ENCODE measurements at places on chromosomes 3 and 15.

DNA sequence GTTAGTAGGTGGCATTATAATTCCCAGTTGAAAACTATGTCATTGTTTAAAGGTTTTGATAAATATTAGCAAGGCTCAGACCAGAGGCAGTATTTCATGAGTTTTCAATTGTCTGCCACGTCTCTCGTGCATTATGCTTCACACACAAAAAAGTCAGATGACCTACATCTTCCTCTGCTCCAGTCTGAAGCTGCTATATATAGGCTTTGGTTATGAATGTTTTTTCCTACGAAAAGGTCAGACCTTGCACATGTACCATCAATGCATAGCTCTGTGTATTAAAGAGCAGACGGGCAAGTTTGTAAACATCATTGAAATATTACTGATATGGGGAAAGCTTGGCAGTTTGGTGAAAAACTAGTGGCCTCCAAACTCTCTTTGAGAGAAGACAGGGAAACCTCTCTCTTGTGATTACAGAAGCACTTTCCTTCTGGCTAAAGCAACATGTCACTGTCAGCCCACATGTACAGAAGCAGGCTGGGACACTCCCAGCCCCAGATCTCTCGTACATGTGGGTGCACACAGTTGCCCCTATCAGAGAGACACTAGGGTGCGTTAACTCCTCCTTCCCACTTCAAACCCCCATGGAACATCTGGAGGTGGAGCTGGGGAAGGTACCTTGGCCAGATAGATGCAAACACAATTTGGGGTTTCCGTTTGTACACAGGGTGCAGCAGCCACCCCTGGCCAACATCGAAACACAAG lies 184.0 kb upstream of the BCL6 start:
- DNase-seq: no peak

DNA sequence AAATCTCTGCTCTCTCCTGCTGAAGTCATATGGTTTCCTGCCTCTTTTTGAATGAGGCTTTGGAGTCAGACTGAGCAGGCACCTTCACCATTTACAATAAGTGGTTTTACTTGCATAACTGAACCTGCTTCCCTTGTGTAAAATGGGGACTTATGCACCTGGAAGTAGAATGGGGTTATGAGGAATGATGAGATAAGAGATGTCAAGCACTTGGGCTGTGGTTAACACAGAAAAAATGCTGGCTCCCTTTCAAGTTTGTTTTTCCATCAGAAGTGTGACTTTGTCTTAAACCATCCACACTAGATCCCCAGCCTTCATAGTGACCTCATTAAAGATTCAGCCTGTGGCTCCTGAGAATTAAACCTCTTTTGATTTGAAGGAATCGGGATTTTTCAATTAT lies 5.2 kb downstream of the EXOSC7 start:
- no peak for DNase-seq

DNA sequence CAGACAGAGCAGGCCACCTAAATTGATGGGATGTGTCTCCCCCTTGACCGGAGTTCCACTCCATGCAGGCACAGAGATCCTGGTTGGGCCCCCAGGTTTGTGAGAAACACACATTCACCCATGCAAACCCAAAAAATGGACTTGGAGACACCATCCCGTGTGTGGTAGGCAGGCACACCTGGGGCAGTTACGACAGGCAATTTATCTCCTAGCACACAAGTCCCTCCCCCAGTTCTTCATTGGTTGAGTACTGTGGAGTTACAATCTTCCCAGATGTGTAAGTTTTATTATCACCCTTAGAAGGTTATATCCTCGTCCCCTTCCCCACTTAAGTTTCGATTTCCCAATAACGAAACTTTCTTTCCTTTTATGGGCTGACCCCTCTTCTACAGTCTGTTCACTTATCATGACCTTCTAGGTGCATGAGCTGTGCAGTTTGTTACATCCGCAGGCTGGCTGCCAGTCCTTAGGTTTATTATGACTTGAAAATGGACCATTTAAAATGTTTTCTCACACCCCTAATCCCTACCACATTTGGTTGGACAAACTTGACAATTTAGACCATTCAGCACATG lies 27.3 kb downstream of the ARL8B start:
- DNase-seq: no peak

DNA sequence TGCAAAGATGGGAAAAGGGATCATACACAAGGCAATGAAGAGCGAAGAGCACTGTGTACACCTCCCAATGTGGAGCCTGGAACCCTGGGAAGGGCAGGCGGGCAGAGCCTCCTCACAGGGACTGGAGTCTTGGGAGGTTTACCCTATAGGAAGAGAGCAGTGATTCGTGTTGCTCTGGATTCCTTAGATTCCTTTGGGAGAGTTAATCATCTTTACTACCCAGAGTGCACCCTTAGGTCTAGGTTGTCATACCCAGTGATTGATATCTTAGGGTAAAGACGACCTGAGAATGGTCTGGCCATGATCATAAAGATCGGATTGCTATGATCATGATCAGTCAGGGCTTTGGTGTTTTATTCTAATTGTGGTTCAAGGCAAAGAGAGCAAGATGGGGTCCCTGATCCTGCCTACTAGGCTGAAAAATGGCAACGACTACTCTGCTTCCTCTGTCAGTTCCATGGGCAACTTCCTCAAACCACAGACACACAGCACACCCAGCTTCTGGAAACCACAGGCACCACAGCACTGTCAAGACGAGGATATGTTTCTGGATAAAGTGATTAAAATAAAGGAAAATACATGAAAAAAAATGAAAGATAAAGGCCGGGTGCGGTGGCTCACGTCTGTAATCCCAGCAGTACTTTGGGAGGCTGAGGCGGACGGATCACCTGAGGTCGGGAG lies 20.4 kb upstream of the MAP6D1 start:
- peak; percentile 65 for DNase-seq

- DNase-seq: no peak
These were observed 47.5 kb downstream of the PTH1R start for GRCh38 chr3:46924921-46925584.

- DNase-seq: no peak
These were observed 3.9 kb upstream of the SAMD7 start for GRCh38 chr3:169907476-169907875.

- DNase-seq: peak; percentile 24
These were observed 5.8 kb downstream of the PRKCD start for GRCh38 chr3:53166781-53167291.

DNA sequence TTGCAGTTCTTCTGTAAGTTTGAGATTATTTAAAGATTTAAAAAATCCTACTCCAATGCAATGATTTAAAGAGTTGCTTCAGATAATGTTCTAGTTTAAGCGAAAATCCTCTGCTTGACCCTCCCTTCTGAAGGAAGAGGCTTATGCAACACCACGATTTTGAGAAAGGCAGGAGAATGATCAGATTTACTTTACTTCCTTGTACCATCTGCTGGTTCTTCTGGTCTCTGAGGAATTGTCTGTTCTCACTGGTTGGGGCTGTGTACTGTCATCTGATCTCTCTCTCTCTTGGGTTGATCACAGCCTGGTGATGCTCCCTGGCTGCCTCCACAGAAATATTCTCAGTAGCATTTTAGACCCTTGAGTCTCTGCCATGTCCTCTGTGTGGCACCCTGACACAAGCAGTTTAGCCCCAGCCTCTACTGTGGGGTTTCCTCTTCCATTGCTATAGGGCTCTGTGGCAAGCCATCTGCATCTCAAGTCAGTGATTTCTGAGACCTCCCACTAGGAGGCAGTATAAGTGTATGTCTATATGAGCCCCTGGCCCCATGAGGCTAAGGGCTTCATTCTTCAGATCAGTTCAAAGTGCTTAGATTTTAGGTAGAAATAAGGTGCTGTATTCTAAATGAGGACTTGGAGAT lies 50.8 kb upstream of the PLAAT1 start:
- no peak for DNase-seq

GRCh38 chr15:89352476-89352875 lies 17.9 kb upstream of the POLG start:
- no peak for DNase-seq

GRCh38 chr15:66269326-66270090 lies 16.0 kb upstream of the MEGF11 start:
- DNase-seq: peak; percentile 70

DNA sequence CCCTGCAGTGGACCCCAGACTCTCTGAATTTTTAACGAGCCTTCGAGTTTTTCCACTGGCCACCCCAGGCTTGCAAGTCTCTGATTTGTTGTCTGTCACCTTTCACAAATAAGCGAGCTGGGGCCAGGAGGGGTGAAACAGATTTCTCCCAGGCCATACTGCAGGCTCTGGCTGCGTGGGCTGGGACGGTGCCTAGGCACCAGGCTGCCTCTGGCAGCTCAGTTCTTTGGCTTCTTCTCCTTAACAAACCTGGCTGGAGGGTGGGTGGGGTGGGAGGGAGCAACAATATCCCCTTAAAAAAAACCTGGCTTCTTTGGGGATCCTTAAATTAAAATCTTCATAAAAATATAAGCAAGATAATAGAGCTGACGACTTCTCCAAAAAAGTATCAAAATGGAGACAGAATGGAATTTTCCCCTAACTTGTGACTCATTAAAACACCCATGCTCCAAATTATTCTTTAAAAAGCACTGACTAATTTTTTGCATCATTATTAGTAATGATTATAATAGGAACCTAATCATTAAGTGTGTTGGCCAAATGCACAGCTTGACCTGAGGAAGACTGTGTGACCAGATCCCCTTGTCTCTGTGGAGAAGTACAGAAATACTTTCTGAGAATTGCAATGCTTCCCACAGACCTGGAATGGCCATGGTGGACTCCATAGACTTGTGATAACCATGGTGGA lies 84.1 kb downstream of the SNRK start:
- no peak for DNase-seq

DNA sequence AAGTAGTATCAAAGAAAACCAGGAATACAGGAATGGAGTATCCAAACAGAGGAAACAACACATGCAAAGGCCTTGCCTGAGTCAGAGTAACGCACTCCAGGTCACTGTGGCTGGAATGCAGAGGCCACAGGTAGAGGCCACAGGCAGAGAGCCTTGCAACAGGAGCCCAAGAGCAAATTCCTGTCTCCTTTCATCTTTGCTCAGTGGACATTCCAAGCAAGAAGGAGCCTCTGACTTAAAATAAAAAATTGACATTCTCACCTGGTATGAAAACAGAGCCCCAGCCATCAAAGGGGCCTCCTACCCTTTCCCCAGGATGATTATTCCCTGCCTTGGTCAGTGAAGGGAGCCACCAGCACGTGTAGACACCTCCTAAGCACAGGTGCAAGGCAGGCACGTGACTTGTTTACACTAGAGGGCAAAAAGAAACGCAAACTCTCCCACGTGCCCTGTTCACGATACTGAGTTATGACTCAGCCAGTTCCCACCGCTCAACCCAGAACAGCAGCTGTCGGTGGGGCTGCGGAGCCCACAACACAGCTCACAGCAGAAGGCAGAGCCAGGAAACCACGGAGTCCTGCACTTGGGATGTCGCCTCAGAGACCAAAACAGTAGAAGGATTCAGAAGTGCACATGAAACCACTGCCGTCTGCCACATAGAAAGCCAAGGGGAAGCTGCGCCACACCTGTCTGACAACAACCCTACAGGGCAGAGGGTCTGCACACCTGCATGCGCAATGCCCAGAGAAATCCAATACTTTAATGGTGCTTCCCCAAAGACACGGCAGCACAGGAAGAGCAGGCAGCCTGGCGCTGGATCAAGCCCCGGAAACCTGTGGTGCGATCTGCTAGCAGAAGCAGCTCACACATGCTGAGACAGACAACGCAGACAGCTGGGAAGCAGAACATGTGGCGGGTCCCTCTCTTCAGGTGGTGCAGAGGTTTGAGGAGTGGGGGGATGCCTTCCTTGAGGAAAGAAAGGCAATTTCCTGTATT lies 52.1 kb downstream of the ITGB5 start:
- DNase-seq: peak; percentile 76

- DNase-seq: no peak
These were observed 79.6 kb downstream of the CDIN1 start for GRCh38 chr15:36658898-36659639.

DNA sequence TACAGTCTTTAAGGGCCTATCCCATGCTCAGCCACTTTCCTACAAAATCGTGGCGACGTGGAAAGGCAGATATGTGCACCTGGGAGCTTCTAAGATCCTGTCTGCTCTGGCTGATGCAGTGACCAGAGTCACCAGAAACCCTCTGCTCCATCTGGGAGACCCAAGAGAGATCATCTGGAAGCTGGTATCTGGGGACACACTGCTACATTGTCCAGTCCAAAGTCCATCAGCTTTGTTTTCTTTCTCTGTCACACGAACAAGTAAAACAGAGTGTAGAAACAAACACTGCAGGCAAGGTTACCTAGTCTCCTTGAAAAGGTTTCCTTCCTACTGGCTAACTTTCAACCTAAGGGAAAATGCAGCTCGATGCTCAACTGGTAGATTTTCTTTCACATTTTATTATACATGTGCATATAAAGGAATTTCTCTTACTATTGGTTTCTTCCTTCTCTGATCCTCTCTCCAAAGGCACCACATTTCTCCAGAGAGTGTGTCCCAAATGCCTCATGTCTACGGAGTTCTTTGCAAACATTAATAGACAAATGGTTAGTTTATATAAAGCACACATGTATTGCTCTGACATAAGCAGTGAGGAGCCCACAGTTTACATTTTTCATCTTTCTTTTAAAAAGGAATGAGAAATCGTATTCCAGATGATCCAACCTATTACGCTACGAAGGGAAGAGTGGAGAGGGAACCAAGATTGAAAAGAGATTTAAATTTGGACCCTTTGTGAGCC lies 8.3 kb upstream of the GREM1 start:
- DNase-seq: no peak

DNA sequence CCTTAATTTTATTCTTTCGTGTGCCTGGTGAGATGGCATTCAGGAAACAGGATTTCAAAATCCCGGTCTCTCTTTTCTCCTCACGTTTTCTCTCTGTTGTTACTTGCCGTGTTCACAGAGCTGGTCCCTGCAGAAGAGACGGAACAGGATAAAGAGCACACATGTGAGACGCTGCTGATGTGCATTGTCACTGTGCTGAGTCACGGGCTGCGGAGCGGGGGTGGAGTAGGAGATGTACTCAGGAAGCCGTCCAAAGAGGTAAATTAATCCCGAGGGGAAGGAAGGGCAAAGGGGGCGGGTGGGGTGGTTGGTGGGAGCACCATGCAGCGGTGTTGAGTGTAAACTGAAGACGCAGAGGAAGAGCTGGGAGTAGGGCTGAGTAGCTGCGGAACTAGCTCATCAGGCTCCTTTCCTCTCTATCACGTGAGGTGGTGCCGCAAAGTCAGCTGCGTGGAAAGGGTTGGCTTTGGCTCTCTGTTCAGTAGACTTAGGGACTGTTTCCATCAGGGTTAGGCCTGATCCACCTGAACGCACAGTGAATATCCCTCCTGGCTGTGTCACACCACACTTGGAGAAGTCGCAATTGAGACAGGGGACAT lies 164.8 kb upstream of the BHLHE40 start:
- DNase-seq: peak; percentile 35

DNA sequence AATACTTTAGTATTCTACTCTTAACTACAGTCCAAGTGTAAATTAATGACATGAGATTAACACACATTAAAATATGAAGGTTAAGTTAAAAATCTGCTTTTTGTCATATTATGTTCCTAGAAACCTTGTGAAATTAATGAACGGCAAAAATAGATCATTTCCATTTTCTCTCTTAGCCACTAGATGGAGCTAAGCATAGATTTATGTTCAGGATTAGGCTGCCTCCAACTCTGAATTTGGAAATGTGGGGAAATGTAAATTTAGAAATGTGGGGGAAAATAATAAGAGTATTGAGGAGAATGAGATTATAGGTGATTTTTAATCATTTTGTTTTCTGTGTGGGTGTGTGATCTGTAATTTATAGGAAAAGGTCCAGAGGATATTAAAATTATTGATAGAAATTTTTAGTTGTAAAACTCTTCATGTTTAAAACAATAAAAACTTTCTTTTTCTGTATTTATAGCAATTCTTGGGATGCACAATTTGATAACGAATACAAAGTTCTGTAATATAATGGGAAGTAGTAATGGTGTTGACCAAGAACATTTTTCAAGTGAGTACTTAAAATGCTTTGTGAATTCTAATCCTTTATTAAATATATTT lies 59.2 kb downstream of the TMOD3 start:
- DNase-seq: peak; percentile 18

- DNase-seq: no peak
These were observed 13.3 kb upstream of the PLXND1 start for GRCh38 chr3:129619726-129620162.
